ENCODE measurements at places on chromosomes 12 and 14. TPM values are rescaled to one million over a fixed set of nuclear protein-coding genes. Genes with fewer than 3 reads are reported as not detected.

DNA sequence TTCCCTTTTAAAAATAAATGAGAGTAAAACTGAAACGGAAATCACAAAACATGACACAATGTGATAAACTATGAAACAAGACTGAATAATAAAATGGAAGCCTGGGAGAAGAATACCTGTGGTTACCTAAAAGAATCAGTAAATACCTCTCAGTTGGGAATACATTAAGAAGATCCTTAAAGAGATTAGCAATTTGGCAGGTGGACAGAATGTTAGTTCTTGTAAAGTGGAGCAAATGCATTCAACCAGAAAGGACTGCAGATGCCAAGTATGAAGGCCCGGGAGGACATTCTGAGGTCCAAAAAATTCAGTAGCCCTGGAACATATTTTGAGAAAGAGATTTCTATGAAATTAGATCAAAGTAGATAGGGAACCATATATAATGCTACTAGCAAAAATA is 861.3 kb upstream of the SEL1L start:
- no peak for DNase-seq

Gene LRRC10
- polyA plus RNA-seq: not detected

DNA sequence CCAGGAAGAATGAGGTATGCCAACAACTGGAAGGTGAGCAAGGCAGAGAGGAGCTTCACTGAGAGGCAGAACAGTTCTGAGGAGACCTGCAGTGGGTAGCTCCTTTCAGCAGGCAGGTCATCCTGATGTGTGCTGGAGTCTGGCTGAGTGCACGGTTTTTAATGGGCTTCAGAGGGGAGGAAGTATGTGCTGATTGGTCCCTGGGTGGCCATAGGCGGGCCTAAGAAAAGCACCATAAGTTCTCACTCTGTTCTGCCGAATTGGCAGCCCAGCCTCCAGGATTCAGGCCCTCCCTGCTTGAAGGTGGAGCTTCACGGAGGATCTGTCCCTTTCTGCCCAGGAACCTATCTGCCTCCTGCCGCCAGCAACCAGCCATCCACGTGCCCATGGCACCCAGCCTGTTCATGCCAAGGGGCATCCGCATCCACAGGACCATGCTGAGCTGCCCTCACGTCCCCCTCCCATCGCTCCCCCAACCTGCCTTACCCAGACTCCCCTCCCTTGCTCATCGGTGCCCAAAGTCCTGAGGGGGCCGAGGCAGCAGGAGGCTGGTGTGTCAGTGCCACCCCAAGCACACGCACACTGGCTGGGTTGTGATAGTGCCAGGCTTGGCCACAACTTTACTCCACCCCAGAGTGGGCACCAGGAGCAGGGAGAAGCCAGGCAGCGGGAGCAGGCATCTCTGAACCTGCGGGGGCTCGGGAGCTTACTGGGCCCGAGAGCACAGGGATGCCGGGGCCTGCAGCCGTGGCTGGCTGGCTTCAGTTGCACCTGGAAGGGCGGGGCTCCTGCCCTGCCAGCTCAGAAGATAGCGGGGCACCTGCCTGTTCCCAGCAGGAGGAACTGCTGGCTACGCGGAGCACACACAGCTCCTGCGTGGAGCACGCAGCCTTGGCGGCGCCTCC is 608.4 kb upstream of the FOXG1 start:
- no peak for DNase-seq

Gene WNT1
- not detected for polyA plus RNA-seq

DNA sequence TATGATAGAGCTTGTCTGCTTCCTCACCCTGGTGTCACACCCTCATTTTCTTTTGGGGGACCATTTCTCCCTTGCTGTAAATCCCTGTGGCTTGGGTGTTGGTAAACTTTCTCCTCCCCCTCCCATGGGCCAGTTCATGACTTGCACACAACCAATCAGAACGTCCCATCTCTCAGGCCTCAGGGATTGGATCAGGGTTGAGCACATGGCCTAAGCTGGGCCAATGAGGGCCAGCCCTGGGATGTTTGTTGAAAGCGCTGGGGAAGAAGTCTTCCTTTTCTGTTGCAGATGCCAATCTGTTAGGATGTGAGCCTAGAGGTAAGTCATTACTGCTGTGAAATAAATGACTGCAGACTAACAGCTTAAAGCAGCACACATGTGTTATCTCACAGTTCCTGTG is 136.7 kb downstream of the AACS start:
- no peak for DNase-seq

- DNase-seq: no peak
Observed at GRCh38 chr12:58323676-58324075, 382.3 kb downstream of the ATP23 start.

Gene SOAT2
- polyA plus RNA-seq: 2.0 TPM

- DNase-seq: no peak
Observed at GRCh38 chr12:42213023-42213422, 25.0 kb downstream of the YAF2 start.

DNA sequence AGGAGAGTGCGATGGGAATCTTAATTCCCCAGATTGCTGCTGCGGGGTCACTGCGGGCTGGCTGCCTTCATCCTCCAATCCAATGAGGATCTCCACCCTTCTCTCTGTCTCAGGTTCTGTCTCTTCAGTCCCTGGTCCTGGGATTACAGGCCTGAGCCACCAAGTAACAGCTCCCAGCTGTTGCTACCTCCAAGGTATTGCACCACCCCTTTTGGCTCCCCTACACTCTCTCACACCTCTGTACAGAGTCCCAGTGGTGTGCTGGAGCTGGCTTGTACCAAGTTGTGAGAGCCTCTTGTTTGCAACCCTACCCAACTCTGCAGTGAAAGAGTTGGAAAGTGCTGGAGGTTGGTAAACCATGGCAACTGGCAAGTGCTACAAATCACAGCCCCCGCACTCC is 10.0 kb upstream of the RILPL1 start:
- DNase-seq: no peak

- no peak for DNase-seq
Observed at GRCh38 chr12:131444220-131445164, 266.4 kb upstream of the SFSWAP start.

DNA sequence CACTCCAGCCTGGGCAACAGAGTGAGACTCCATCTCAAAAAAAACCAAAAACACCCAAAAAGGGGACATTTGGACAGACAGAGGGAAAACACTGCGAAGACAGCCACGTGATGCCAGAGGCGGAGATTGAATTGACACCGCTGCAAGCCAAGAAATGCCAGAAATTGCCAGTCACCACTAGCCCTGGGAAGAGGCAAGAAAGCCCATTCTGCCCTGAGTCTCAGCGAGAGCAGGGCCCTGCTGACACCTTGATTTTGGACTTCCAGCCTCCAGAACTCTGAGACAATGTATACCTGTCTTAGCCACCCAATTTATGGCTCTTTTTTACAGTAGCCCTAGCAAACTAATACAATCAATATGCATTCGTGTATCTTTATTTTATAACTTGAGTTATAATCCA is 7.4 kb upstream of the IGFBP6 start:
- no peak for DNase-seq

Gene SYNJ2BP
- 45.3 TPM for polyA plus RNA-seq

- DNase-seq: no peak
Observed at GRCh38 chr12:65655074-65655493, 169.2 kb upstream of the HMGA2 start.

Gene CD163L1
- 2.1 TPM for polyA plus RNA-seq

- no peak for DNase-seq
Observed at GRCh38 chr12:13719986-13720385, 261.4 kb downstream of the GRIN2B start.

GRCh38 chr14:59225281-59225680 is 36.8 kb downstream of the DAAM1 start:
- DNase-seq: no peak

Gene SENP1
- polyA plus RNA-seq: 27.4 TPM

DNA sequence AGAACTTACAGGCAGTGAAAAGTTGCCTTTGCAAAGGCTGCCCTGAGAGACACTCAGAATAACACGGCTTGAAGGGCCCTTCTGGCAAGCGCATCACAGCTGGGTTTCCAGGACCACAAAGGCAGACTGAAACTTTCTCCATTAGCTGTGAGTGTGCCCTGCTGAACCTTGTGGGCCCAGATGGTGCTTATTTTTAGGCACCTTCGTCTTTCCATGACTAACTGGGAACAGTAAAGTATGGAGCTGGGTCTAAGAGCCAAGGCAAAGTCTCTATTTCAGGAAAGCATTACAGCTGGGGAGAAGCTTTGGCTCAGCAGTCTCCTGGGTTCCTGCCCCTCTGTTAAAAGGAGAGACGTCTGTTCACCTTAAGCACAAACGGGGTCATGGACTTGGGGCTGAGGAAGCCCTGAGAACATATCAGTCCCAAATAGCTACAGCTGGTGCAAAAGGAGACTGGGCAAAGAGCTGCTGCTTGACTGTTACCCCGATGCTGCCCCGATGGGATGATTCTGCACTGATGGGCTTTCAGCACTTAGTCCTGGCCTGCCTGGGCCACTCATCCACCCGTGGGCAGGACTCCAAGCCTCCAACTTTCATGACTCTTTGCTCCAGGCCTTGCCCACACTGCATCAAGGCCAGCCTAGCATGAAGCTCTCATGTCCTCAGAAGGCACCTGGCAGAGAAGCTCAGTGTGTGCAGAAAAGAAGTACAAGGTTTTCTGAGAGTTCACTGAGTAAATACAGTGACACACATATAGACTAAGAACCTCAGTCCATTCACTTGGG is 248.3 kb downstream of the PHLDA1 start:
- DNase-seq: no peak

DNA sequence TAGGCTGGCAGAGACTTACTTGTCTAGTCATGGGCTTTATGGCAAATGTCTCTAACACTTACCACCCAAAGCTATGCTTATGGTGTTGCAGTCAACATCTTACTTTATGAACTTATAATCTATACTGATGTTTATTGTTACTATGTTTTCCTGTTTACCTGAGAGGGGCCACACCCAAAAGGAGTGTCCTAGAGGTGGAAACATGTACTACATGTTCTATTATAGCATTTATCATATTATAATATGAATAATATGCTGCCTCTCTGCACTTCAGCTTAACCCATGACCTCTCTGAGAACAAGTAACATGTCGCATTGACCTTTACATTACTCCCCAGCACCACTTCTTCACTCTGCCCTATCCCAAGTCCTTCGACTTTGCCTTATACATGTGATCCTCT is 501.8 kb downstream of the ETNK1 start:
- DNase-seq: no peak

DNA sequence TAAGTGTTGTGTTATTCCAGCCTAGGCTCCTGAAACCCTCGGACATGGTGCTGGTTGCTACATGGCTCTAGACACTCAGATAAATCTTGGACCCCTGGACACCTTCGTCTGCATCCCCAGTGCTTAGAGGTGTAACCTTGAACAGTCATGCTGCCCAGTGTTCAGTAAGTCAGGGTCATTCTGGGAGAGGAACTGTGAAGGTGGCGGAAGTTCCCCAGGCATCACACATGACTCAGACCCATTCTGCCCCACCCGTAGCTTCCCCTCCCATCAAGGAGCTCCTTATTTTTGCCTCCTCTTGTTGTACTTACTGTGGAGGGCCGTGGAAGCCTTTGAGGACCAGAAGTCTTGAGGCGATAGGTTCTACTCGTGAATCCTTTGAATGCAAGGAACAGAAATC is 18.1 kb upstream of the SSPN start:
- DNase-seq: no peak

Measured in renal cortex interstitium (tissue), 15 donors.